ENCODE measurements at places on chromosomes 13 and 19.

- DNase-seq = no peak
These were observed 1.4 kb downstream of the MYCBP2 start for GRCh38 chr13:77325371-77325980.

- DNase-seq = no peak
These were observed 16.3 kb upstream of the ASF1B start for GRCh38 chr19:14152713-14153112.

DNA sequence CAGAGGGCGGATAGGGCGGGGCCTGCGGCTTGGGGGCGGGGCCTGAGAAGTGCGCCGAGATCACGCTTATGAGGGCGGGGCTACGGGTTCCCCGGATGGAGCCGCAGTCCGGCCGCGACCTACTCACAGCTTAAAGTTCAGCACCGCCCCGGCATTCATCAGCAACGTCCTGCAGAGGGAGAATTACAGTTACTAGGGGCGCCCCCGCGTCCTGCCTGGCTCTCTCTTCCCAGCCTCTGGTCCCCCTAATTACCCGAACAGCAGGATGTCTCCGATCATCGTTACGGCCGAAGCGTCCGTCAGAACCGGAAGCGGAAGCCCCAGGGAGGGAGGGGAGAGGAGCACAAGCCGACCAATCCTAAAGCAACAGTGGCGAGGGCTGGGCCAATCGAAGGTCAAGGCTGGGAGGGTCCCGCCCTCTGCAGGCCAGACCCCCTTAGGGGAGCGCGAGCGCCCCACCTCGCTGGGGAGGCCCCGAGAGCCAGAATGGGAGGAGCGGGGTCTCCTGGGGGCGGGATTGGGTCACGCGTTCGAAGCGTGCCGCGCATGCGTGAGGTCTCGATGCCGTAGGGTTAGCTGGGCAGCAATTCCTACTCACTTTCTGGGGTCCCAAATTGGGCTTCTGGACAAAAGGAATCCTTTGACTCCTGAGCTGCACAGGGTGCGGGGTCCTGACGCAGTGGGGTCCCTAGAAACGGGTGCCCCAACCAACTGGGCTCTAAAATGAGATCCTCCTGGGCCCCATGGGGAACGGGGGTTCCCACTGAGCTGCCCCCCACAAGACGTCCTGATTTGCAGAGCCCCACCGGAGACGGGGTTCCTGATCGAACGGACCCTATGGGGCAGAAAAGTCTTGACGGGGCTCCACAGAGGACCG, at the start of gene SMIM7:
Gene SMIM7 (minus strand): TSS at position 313 of the 877 bp plus-strand sequence. CDS start 34 bp downstream, at position 279.
- DNase-seq = peak; percentile 99

- DNase-seq = no peak
These were observed 18.5 kb downstream of the PTPRS start for GRCh38 chr19:5321851-5322681.

DNA sequence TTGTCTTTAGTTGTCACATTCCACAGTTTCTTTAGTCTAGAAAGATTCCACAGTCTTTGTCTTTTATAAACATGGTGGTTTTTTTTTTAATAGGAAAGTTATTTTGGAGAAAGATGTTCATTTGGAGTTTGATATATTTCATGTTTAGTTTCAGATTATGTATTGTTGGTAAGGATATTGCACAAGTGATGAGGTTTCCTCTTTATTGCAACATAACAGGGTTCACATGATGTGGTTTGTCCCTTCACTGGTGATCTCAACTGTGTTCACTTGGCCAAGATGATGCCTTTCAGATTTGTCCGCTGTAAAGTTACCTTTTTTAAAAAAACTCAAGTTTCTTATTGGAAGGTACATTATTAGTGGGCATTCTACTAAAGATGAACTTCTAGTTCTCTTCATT, 3.2 kb downstream of the ZNF230 start:
- no peak for DNase-seq

- DNase-seq = peak; percentile 57
These were observed 1.1 kb upstream of the FXYD3 start for GRCh38 chr19:35114353-35115176.

- no peak for DNase-seq
These were observed 5.5 kb upstream of the KCTD4 start for GRCh38 chr13:45206340-45206739.

DNA sequence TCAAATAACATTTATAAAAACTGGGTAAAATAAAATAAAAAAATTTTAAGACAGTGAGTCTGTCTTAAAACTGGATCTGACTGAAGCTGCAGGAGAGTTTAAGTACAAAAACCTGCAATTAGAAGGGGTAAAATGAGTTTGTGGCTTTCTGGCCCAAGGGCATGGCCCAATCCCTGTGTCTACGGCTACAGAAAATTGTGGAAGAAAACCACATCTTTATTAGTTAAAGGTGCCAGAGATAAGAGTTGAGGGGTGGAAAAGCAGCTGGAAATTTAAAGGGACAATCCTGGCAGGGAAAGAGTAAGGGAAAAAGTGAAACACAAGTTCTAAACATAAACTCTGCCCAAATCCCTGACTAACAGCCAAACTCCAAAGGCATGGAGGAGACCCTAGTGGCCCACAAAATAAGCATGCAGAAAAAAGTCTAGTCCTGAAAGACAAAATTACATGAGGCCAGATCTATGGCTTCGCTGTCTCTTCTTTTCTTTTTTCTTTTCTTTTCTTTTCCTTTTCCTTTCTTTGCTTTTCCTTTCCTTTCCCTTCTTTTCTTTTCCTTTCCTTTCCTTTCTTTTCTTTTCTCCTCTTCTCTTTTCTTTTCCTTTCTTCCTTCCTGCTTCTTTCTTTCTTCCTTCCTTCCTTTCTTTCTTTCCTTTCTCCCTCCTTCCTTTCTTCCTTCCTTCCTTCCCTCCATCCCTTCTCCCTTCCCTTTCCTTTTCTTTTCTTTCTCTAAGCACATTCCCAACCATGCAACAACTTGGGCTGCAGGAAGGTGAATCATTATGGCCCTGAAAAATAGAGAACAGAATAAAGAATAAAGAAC, 23.5 kb upstream of the DLEU7 start:
- DNase-seq = no peak

DNA sequence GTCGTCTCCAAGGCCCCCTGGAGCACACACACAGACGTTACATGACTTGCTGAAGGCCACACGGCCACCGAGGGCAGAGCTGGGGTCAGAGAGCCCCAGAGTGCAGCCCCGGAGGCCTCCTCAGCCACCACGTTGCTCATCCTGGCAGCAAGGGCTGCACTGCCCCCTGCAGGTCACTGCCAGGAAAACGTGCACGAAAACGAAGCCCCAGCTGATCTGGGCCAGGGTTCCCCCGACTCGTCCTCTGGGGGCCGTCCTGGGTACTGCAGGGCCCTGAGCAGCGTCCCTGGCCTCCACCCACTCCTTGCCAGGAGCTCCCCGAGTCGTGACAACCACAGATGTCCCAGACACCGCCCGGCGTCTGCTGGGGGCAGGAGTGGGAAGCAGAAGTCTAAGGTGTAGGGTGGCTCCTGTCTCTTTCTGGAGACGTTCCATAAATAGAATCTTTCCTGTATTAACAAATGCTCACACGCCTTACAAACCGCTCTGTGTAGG, 3.4 kb downstream of the TPGS1 start:
- peak; percentile 89 for DNase-seq

DNA sequence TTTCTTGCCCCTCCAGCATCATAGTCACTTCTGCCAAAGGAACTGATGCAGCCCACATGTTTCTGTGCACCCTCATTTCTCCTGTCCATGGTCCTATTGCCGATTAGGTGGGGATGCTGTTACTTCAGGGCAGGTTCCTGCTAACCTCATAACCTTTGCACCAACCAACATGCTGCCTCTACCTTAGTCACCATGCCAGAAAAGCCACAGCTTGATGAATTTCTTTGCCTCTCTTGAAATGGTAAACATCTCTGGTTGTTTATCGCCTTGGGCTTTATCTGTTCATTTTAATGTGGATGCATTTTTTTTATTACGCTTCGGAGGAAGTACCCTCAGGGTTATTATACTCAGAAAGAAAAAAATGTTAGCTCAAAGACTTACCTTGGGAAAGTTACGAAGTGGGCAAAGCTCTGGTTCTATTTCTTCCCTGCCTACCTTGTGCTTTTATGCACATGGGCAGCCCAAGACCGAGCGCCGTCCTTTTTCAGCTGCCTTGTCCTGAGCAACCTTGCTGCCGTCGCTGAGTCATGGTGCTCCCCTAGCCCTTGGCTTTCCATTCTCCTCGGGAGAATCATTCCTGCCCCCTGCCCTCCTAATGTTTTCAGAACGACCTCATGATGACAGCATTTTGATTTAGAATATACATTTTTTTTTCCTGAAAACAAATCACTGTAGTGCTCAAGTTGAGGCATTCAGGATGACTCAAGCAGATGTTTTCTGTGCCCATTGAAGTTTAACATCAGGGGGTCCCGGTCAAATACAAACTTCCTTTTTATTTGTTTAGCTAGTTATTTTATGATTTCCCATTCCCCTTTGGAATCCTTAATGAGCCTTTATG, 280.0 kb downstream of the SHISA2 start:
- DNase-seq = no peak

GRCh38 chr19:50199259-50199555, 4.2 kb upstream of the MYH14 start:
- DNase-seq = no peak

GRCh38 chr13:96379967-96380366, 290.1 kb downstream of the HS6ST3 start:
- DNase-seq = no peak

DNA sequence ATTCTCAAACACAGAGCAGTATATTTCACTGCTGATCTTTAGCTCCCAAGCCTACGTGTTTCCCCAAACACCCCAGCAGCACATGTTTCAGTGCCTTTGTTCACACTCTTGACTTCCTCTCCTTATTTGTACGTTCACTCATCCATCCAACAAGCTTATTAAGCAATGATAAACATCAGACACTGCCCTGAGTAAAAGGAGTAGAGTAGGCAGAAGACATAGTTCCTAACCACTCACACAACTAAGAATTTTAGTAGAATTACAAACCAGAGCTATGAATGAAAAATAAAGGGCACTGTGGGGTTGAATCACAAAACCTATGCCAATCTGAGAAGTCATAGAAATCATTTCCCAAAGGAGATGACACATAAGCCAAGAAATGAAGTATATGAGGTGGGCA, 213.5 kb downstream of the DIAPH3 start:
- no peak for DNase-seq

DNA sequence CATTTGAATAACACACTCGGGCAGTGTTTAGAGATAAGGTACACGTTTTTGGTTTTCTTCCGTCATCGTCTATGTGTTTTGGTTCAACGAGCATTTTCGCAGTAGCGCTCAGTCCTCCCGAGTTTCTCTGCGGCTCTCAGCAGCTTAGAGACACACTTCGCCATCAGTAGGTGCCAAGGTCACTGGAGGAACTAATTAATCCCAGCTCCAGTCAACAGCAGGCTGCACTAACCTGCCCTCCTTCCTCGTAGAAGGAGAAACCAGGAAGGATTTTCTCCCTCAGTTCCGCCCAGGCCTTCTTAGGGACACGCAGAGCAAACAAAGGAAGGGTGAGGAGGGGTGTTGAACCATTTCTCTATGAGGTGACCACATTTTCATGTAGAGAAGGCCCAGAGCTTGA, 12.6 kb downstream of the MBNL2 start:
- no peak for DNase-seq

DNA sequence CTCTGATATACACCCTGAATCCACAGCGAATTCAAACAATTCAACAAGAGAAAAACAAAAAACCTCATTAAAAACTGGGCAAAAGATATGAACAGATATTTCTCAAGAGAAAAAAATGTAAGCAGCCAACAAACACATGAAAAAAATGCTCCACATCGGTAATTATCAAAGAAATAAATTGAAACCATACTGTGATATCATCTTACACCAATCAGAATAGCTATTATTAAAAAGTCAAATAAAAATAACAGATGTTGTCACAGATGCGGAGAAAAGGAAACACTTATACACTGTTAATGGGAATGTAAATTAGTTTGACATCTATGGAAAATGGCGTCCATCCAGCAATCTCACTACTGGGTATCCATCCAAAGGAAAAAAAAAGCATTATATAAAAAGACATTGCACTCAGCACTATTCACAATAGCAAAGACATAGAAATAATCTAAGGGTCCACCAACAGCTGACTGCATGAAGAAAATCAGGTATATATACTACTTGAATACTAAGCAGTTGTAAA, 1495.0 kb upstream of the PCDH20 start:
- no peak for DNase-seq

- no peak for DNase-seq
These were observed 12.5 kb upstream of the RSPH6A start for GRCh38 chr19:45827459-45828093.

- no peak for DNase-seq
These were observed 427 bp downstream of the RTBDN start for GRCh38 chr19:12833738-12834565.

GRCh38 chr13:103107580-103107979, 41.4 kb upstream of the SLC10A2 start:
- DNase-seq = no peak

DNA sequence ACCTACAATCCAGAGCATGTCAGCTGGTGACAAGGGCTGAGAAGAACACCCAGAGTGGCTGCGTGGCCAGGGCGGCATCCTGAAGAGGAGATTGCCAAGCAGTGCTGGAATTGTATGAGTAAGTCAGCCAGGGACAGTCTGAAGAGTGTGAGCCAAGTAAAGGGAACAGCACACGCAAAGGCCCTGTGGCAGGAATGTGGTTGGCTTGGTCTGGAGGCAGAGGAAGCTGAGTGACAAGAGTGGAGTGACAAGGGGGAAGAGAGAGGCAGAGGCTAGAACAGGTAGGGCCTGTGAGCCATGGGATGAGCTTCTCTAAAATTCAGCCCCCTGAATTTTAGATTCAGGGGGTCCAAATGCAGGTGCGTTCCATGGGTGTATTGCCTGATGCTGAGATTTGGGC, 53.7 kb upstream of the UQCRFS1 start:
- DNase-seq = no peak

DNA sequence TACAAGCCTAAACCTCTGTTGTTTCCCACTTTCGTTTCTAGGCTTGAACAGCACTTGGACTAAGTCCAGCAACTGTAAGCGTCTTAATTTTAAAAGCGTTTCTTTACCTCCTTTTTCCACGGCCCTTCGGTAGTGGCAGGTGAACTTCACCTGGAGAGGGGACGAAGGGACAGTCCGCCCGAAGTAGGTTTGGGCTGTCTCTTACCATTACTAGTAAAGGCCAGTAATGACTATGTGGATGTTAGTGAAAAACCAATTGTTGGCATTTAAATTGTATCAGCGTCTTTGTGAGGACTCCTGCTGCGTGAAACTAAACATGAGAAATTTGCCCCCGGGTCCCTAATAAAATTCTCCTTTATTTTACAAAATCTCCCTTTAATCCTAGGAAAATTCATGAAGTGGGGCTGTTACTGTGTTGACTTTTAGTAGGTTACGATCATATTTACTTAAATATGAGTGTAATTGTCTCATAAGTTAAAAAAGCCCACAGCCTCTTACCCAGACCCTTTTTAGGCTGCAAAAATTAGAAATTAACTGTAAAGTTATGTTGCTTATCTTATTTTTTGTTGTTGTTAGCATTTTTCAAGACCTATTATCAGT, 983 bp downstream of the ITM2B start:
- no peak for DNase-seq

DNA sequence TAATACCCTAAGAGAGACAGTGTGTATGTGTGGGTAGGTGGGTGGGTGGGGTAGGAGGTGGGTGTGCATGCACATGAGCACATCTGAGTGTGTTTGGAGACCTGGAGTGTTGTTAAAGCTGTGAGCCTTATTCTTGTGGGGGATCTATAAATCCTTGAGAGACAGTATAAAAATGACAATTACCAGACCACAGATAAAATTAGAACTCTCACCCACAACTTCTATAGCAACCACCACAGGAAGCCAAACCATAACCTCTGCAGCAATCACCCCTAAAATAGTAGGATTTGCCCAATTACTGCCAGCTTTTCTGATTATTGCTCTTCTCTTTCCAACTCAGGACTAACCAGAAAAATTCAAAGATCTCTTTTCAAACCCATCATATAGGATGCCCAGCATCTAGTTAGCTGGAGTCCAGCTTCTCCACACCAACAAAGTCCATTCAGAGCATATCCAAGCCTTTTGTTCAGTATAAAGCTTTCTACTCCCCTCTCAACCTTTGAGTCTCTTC, 93.4 kb upstream of the SLITRK1 start:
- no peak for DNase-seq

All from stimulated activated CD4-positive, alpha-beta T cell treated with anti-CD3 and anti-CD28 coated beads, Interleukin-1b, Interleukin-23, amount 100 ng/mL, for 1 hour (primary cell).